ENCODE measurements at places on chromosomes 11 and 22.

- no peak for DNase-seq
These were observed 3.3 kb downstream of the KDELR3 start for GRCh38 chr22:38471237-38471636.

DNA sequence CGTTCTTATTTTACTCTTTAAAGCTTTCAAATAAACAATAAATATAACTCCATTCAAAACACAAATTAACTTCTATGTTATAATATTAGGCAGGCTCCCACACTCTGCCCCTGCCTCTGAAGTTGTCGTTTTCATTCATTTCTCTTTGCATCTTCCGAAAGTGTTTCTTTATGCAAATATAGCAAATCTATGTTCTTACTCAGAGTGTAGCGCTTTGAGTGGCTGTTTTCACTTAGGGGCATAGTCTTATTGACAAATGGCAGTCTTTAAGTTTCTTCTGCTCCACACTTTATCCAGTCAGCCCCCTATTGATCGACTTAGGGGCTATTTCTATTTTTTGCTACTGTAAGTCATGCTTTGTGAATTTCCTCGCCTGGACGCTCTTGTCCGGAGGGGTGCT lies 45.3 kb upstream of the RTL6 start:
- no peak for DNase-seq

- no peak for DNase-seq
These were observed 407.3 kb upstream of the CCDC90B start for GRCh38 chr11:83693306-83693992.

DNA sequence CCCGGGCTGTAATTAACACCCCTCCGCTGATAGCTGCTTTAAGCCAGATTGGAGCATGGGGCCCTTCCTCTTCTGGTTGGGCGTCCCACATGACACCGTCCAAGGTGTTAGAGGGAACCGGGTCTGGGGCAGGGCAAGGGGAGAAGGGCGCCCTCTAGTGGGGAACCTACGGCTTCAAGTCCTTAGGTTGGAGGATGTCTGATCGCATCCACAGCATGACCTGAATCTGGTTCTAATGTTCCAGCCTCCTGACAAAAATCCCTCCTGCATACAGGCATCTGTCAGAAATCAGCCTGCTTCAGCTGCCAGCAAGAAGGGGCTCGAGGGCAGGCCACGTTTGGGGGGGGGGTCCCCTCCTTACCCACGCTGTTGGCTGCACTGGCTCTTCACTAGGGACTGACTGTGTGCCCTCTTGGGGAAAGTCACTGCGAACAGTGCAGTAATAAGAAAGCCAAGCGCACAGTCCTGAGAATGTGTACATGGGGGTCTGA lies 94.2 kb upstream of the TBCEL start:
- no peak for DNase-seq

DNA sequence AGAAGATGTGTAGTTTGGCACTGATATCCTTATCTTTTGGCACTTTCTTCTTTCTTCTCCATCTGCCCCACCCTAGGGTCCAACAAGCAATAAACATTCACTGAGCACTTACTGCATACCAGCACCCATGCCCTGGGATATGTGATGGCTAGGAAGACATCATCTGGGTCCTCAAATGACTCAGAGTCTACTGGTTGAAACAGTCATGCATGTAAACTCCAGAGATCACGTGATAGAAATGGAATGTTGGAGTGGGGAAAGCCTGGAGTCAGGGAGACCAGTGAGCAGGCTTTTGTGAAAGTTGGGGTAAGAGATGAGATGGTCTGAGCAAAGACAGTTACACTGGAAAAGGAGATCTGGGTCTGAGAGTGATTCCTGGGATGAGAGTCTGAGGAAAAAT lies 724.9 kb upstream of the TENM4 start:
- DNase-seq, result no peak

GRCh38 chr22:27065279-27065678 lies 407.9 kb downstream of the MIAT start:
- DNase-seq, result no peak

DNA sequence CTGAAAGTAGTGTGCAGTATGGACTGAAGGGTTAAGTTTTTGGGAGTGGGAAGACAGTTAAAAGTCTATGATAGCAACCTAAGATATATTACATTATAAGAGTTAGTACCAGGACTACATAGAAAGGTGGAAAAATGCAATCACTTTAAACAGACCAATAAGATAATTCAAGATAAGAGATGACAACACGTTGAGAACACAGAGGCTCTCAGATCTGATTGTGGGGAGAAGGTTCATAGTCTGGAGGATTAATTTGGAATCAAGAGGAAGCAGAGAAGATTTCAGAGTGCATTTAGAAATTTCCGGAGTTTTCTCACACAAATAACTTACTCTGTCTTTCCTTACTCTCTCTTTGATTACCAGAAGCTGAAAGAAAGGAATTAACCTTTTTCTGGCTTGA lies 441 bp downstream of the CASP5 start:
- no peak for DNase-seq

GRCh38 chr11:68780829-68781228 lies 29.5 kb upstream of the TESMIN start:
- no peak for DNase-seq

- no peak for DNase-seq
These were observed 121.2 kb downstream of the SPATA19 start for GRCh38 chr11:133724116-133724515.

GRCh38 chr11:84581083-84581482 lies 1046.1 kb downstream of the DLG2 start:
- DNase-seq, result no peak

DNA sequence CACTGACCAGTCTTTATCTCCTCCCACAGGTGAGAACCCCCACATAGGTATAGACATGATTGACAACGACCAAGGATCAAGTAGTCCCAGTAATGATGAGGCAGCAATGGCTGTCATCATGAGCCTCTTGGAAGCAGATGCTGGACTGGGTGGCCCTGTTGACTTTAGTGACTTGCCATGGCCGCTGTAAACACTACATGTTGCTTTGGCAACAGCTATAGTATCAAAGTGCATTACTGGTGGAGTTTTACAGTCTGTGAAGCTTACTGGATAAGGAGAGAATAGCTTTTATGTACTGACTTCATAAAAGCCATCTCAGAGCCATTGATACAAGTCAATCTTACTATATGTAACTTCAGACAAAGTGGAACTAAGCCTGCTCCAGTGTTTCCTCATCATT lies 76.5 kb downstream of the BTBD10 start:
- DNase-seq, result no peak

DNA sequence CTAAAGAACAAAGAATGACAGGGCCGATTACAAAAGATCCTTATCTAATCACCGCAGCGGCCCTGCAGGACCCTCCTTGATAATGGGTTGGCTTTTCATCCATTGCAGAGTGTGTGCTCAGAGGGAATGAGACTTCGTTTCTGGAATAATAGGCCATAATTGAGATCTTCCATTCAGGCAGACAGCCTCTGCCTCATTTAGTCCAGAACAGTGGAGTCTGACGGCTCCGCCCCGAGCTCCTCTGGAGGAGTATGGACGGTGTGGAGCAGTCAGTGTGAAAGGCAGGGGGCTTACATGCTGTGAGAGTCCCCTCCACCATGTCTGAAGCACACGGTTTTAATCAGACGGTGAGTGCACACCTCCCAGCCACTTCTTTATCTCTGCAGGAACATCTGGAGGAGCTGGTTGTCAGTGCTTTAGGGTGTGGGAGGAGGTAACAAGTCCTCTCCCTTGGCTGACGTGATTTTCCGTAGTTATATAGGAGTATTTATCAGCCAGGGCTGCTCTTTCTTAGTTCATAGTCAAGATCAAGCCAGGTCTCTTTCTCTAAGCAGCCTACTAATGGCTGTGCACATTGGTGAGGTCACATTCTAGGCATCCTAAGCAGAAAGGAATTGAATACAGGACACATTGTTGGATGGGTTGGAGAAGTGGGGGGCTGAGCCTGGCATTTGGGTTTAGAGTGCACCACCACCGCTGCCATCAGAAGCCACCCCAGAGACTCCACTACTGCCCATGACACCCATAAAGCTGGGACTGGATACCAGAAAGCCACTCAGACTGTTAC lies 1477.9 kb downstream of the TBC1D22A start:
- DNase-seq, result no peak

- DNase-seq, result no peak
These were observed 56.5 kb upstream of the IGLL5 start for GRCh38 chr22:22830957-22831688.

DNA sequence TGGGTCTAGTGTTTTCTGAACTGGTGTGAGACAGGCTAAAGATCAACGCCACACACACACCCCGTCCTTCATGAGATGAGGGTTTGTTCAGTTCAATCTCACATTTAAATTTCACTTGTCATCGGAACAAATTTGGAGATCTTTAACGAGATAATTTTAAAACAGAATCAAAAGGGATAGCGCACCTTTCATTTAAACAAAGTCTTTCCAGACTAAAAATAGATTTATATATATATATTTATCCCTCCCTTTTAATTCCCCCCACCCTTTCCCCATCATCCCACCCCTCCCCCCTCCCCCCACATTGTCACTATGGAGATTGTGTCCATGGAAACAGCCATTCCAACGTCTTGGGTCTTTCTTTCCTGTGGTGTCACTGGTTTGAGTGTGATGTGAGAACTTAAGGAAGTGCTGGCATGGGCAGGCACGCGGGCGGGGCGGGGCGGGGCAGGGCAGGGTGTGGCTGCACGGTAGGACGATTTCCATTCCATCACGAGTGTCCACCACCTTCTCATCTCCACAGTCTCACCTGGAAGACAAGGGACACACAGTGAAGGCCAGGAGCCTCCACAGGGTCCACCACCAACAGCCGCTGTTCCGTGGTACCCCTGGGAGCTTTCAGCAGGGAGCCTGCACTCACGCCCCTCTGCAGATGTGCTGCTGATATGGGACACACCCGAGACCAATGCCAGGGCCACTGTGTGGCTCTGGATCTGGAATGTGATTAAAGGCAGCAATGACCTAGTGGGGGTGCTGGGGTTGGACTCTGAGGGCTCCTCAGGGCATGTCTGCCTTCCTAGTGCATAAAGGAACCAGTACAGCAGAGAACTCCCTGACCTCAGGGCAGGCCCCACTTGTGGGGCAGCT lies 30.5 kb upstream of the CYP2D6 start:
- no peak for DNase-seq

DNA sequence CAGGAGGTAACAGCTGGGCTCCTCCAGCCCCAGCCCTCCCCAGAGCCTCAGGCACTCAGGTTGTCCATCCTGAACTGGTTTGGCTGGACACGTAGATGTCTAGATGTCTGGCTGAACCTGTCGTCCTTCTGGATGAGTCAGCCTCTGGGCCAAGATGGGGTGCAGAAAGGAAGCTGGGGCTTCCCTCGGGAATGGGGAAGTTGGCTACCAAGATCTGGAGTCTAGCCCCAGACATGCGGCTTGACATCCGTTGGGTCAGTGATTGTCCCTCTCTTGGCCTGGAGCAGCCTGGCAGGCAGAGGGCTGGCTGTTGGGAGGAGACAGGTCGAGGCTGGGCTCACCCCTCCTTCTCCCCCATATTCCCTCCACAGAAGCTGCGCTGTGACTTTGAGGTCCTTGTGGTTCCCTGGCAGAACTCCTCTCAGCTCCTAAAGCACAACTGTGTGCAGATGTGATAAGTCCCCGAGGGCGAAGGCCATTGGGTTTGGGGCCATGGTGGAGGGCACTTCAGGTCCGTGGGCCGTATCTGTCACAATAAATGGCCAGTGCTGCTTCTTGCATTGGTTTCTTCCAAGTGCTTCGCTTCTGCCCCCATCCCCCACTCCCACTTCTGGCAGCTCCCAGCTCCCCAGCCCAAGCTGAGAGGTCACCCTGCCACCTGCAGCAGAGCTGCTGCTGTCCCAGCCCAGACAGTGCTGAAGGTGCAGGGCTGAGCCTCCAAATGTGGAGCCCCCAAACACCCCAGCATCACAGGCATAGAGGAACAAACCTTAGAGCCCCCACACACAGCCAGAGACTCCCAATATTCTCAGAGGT lies 1.3 kb downstream of the CST6 start:
- no peak for DNase-seq

GRCh38 chr11:119727523-119728151 lies 1.4 kb downstream of the NECTIN1 start:
- no peak for DNase-seq

DNA sequence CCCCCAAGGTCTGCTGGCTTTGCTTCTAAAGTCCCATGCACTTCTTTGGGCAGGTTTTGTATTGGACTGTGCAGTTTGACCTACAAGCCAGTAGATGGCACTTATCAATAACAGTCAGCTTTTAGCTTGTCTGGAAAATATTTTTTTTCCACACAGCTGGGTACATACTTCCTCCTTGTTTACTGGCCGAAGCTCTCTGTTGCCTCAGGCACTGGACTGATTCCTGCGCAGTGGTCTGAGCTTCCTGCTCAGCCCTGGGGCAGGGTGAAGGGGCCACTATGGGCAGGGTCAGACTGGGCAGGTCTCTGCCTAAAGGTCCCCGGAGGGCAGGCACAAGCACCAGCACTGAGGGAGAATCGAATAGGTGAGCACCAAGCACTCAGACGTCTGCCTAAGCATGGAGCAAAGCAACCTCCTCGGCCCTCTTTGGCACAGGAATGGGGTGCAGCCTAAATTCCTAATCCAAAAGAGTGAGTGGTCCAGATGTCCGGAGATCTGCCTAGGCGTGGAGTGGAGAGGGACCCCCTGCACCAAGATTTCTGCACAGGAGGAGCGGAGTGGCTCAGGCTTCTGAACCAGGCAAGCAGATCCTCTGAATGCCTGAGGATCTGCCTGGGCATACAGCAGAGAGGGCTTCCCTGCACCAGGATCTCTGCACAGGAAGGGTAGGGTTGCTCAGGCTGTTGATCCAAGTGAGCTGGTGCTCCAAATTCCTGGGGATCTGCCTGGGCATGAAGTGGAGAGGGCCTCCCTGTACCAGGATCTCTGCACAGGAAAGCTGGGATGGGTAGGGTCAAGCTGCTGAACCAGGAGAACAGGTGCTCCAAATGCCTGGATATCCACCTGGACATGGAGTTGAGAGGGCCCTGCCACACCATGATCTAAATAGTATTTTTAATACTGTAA lies 105.9 kb upstream of the C11orf58 start:
- DNase-seq, result no peak

DNA sequence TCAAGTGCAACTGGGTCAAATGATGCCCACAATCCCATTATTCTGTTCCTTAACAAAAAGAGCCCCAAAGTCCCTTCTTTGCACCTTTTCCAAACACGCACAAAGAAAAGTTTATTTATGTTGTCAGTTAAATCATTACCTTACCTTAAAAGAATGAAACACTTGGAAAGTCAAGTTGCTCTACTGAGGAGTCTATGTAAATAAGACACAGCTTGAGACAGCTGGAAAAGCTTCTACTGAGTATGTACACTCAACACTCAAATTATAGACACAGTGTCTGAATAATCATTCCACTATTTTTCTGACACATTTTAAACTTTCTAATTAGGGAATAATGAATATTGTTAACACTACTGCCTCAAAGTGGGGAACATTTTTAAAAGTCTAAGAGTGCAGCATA lies 21.6 kb upstream of the PHLDA2 start:
- DNase-seq, result no peak

DNA sequence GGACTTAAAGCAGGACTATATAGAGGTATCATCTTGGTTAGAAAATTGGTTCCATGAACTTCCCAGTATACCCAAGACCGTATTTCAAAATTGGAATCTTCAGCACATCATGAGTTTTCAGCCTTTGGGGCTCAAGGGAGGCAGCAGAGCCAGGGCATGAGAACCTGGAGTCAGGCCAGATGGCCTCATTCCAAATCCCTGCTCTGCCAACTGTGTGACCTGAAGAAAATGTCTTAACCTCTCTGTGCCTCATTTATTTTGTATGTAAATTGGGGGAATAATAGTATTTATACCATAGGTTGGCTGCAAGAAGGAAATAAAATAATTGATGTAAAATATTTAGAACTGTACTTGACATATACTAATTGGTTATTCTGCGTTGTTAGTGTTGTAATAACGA lies 987.6 kb downstream of the TBC1D22A start:
- DNase-seq, result no peak

- DNase-seq, result no peak
These were observed 111.7 kb downstream of the NECTIN1 start for GRCh38 chr11:119617340-119617713.

GRCh38 chr22:21741790-21742189 lies 6.2 kb upstream of the YPEL1 start:
- DNase-seq, result no peak
